Muscle of arm (tissue), 14 donors: ENCODE measurements at places on chromosomes 2 and 18.

DNA sequence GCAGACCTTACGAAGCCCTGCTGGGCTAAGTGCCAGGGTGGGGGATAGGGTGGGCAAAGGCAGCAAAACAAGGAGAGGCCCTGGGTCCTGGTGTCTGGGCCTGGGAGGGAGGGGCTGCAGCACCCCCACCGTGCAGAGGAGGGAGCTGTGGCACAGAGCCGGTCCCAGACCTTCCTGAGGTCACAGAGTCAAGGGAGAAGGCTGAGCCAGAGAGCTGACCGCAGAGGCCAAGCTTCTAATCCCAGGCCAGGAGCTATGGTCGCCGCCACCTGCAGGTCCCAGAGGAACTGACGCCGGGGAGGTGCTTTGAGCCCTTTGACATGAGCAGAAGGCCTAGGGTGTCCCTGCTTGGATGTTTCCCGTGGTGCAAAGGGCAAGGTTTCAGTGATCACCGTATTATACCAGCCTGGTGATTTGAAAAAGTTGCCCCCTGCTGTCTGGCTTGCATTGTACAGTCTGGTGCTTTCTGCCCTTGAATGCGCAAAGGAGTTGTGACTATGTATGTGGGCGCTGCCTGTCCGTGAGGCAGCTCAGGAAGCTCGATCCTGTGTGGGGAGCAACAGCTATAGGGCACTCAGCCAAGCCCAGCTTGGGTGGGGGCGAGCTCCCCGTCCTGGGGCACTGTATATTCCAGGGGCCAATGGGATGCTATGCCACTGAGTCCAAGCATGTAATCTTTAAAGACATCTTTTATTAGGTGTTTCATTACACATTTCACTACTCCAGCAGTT, 44.3 kb downstream of the EDAR start:
- DNase-seq: no peak

DNA sequence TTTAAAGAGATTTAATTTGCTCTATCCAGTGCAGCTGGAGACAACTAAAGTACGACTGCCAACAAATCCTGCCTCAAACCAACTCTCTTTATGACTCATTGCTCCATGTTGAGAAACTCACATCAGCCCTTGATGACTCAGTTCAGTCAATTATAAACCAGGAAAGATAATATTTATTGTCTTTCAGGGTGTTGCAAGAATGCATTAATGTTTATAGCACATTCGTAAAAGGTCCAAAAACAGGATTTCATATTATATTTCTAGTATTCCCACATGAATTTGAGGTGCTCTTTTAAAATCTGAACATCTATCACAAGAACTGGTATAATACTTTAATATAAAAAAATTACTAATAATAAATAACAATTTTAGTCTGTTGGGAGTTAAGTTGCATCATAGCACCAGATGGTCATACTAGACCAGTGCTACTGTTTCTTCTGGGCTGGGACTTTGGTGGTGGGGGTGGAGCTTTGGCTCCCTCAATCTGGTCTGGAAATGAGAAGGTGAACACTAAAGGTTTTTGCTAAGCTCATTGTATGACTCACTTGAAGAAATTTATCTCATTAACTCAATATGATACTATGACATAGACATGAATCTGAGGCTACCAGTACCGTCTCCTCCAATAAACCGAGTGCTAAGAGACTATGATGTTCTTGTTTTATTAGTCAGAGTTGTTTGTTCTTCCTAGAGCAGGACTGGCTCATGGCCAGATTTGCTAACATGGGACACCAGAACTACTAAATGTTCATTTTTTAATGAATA, 26.6 kb upstream of the MAP3K20 start:
- peak; percentile 73 for DNase-seq

- DNase-seq: peak; percentile 64
Observed at GRCh38 chr2:151363709-151364108, 6.3 kb downstream of the TNFAIP6 start.

- DNase-seq: peak; percentile 51
Observed at GRCh38 chr2:1974397-1974796, 230.1 kb upstream of the PXDN start.

DNA sequence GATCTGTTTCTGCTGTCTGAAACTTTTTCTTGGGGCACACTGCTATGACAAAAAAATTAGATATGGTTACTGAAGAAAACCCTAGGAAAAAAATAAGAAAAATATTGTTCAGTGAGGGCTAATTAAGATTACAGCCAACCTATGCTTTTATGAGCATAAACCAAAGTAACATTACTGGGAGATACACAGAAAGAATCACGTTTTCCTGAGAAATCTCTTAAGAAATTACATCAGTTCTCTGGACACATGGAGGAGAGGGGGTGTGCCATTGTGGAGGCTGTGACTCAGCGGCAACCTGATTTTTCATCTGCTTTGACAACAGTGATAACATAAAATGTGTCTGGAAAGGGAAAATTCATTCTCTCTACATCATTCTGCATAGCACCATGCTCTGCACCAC, 13.4 kb upstream of the NMI start:
- no peak for DNase-seq

DNA sequence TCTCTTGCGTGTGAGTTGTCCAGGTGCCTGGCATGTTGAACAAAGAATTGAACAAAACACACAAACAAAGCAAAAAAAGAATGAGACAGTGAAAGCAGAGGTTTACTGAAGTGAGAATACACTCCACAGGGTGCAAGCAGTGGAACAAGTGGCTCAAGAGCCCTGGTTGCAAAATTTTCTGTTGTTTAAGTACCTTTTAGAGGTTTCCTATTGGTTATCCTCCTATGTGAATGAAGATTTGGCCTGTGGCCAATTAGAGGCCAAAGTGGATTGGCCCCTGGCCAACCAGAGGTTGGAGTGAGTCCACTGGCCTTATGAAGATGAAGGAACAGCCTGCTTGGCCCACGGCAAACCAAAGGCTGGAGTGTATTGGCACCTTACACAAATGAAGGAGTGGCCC, 1188.5 kb upstream of the NRXN1 start:
- DNase-seq: no peak

DNA sequence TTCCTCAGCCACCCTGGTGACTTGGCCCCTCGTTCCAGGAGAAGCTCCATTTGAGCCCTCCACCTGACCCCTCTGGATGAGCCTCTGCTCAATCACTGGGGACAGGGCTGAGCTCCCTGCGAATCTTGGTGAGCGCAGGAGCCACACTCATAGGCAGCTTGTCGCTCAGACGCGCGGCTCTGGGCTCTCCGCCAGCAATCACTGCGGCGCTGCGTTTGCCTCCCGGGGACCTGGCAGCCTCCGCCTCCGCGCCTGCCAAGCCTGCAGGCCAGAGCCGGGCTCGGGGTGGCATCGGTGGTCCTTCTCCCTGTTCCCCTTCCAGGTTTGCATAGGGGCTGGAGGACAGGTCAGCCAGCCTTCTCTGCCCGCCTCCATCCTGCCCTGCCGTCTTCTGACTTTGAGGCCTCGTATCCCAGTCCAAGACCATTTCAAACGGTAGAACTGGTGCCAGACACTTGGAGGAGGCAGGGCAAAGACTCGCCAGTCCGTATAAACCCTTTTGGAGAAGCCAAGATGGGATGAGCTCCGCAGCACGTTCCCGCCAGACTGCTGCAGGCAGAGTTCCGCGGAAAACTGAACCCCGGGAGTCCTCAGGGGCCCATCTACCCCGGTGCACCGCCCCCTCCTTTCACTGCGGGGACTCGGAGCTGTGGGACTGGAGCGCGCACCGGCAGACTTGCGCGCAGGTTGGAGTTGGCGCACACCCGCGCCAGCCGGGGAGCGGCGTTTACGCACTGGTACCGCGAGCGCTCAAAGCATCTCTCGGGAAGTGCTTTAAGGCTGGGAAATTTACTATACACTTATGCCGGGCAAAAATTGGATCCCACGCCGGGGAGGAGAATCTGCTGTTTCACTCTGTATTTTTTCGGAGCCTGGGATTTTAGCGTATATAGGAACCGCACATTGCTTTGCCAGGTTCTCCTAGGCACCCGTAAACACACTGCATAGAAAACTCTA, 1.1 kb upstream of the TACR1 start:
- peak; percentile 29 for DNase-seq

DNA sequence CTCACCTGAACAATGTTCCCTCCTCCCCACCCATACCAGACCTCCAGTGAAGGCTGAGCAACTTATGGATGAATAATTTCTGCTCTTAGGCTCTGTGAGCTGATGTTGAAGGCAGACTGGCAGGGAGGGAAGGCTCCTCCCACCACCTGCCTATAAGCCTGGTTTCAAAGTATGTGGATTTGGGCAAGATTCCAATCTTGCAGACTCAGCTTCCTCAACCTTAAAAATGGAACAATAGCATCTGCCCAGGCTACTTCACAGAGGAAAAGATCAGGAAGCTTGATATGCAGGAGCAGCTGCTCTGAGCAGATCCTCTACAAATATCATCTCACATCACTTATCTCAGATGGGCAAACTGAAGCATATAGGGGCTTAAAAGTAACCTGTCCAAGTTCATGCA, 112.2 kb downstream of the ZFP36L2 start:
- DNase-seq: no peak

DNA sequence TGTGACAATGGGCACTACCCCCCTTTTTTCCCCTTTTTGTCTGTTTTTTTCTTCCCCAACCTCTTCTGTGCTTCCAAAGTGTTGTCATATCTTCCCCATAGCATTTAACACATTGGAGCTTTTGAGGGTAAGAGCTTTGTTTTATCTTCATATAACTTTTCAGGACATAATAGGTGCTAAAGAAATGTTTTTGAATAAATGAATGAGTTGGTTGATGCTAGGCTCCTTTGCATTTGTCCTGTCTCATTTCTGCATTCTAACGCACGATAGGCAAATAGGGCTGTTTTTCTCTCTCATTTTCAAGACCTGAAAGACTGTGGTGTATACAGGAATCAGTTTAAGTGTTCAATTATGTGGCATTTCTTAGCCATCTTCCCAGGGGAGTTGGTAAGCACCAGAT, 832 bp upstream of the COPS7B start:
- no peak for DNase-seq

DNA sequence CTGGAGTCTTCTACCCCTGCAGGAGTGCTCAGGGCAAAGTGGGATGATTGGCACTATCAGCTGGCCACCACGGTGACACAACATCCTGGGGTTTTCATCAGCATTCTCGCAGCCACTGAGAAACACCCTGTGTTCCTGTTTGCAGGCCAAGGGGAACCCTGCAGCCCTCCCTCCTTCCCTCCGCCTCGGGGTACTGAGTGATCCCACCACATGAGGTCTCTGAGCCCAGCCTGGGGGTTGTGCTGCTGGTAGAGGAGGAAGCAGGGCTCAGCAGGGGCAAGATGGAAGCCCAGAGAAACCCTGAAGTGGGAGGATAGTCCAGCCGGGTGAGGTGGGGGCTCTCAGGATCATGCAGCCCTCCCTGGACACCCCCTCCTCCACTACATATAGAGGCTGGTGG, at the start of gene OXER1:
OXER1 (minus strand) TSS at position 40 of the 400 bp plus-strand sequence. CDS start 73 bp downstream, outside the sequence.
- DNase-seq: no peak

DNA sequence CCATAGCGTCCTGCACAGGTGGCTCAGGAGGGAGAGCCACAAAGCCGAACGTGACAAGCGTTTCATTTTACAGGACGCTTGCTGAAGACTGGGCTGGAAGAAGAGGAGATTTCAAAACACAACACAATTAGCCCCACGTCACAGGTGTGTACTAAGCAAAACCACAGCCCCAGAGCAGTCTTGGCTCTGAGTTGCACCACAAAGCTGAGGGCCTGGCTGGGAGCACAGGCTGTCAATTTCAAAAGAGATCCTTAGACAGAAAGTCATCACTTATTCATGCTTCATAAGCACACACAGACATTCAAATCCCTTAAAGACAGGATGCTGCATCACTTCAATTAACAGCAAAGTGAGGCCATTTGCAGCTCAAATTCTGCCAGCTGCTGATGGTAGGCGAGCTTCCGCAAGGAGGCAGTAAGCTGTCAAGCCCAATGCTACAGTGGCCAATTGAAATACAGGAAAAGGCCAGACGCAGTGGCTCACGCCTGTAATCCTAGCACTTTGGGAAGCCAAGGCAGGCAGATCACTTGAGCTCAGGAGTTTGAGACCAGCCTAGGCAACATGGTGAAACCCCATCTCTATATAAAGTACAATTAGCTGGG, 79.6 kb downstream of the SKA1 start:
- DNase-seq: no peak

DNA sequence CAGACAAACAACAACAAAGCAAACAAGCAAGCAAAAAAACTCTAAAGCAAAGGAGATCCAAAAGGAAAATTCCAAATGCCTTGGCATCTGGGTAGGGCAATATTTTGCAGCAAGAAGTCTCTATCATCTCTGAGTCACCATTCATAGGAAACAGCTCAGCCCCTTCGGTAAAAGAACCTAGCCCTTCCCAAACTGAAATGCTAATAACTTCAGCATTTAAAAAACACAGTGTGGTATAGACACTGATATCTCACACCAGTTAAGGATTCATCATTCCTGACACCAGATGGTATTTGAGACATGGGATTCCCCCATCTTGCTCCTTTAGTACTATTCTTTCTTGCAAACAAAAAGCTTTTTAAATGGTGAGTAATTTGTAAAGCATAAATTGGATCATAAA, 491.8 kb downstream of the TXNL1 start:
- DNase-seq: no peak

DNA sequence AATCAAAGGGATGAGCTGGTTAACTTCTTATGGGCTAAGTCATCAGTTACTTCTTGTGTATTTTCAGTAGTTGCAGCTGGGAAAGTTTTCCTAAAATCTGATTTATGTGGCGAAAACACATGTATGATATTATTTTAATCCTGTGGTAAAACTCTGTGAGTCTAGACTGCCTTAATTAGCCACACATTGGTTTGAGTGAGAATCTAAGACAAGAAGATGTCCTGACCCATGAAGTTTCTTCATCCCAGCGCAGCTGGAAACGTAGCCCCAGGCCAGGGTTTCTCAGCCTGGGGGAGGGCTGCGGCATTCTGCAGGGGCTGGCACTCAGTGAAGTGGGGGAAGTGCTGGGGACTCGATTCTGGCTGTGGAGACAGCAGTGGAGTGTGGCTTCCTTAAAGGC, 44.7 kb upstream of the INHBB start:
- no peak for DNase-seq

DNA sequence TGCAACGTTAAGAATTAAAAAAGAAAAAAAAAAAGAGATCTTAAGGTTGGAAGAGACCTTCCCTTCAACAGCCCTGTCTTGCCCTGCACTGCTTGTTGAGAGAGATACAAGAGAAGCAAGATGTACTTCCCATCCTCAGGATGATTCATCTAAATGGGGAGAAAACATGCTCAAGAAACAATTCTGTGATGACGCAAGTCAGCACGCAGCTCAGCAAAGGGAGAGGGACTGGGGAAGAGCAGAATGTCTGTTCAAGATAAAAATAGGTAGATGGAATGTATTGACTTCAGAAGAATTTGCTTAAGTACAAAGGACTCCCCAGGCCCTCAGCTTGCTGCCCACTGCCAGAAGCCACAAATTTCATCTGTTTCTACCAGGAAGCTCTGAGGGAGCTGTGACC, 198.2 kb upstream of the SPRED2 start:
- no peak for DNase-seq

GRCh38 chr2:31987454-31988220, 23.2 kb downstream of the MEMO1 start:
- no peak for DNase-seq
